ENCODE measurements at places on chromosomes 4 and X.

DNA sequence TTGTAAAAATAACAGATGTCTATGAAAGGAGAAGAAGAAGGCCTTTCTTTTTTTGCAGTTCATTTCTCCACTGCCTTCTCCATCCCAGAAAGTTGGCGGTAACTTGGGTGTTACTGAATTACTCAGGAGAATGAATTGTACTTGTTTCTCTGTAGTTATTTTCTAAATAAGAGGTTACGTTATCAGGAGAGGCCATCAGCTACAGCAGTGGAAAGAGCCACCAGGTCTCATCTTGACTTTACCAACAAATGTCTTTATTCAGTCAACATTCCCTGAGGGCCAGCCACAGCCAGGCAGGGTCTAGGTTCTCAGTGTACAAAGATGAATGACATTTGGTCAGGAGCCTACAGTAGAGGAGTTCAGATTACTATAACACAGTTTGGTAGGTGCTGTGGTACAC, 8.1 kb downstream of the HADH start:
- no peak for DNase-seq

GRCh38 chr4:18798123-18798522, 776.6 kb upstream of the LCORL start:
- DNase-seq, result no peak

DNA sequence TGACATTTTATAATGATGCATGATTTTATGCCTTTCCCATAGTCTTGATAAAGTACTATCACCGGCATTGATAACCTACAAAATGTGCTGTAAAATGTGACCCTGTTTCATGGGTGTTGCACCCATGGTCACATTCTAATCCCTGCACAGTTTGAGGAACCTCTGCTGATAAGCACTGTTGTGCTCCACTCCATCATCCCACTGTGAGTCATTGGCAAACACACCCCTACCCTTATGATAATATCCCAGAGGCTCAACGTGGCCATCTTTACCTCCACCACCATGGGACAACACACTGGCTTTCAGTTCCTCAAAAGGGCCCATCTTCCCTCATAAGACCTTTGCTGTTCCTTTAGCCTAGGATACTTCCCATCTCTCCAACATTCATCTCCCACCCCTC, 32.0 kb upstream of the SGMS2 start:
- DNase-seq, result no peak

GRCh38 chr4:150581641-150582051, 305 bp upstream of the MAB21L2 start:
- no peak for DNase-seq

- no peak for DNase-seq
These were observed 94.9 kb downstream of the BMPR1B start for GRCh38 chr4:94852616-94853015.

DNA sequence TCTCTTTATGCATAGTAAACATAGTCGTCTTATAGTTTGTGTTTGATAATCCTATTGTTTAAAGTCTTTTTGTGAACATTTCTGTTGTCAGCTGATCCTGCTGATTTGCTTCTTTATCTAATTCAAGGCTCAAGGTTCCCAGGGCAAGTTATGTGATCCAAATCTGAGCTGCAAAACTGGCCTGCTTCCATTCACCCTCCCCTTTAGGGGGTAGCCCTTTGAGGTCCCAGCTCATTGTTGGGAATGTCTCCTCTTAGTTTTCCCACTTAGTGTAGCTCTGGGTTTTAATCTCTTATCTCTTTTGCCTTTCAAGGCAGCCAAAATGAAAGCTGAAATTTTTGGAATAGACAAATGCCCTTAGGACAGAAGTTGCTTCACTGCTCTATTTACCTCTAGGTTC, 40.2 kb upstream of the MAGED1 start:
- no peak for DNase-seq

GRCh38 chr4:156169011-156169410, 215.3 kb upstream of the CTSO start:
- no peak for DNase-seq

- DNase-seq, result no peak
These were observed 12.5 kb downstream of the ZBTB33 start for GRCh38 chrX:120262859-120263708.

- no peak for DNase-seq
These were observed 3.6 kb downstream of the MID1IP1 start for GRCh38 chrX:38804682-38805431.

DNA sequence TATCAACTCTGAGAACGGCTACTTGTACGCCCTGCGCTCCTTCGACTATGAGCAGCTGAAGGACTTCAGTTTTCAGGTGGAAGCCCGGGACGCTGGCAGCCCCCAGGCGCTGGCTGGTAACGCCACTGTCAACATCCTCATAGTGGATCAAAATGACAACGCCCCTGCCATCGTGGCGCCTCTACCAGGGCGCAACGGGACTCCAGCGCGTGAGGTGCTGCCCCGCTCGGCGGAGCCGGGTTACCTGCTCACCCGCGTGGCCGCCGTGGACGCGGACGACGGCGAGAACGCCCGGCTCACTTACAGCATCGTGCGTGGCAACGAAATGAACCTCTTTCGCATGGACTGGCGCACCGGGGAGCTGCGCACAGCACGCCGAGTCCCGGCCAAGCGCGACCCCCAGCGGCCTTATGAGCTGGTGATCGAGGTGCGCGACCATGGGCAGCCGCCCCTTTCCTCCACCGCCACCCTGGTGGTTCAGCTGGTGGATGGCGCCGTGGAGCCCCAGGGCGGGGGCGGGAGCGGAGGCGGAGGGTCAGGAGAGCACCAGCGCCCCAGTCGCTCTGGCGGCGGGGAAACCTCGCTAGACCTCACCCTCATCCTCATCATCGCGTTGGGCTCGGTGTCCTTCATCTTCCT, 2.7 kb downstream of the PCDH10 start:
- no peak for DNase-seq

DNA sequence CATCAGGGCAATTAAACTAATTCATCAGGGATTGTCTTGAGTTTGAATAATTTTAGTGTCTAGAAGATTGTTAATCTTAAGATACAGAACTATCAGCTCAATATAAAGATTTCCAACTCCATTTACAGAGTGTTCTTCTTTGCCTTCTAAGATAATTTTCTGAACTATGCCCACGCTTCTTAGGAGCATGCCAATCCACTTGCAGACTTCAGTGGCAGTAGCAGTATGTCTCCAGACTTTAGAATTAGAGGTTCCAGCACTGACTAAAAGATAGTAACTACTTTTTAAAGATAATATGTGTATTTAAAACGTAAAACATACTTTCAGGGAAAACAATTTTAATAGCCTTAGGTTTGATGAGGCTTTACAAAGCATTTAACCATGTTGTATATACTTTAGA, 34.2 kb upstream of the GALNT7 start:
- DNase-seq, result no peak

- DNase-seq, result no peak
These were observed 683 bp downstream of the EBP start for GRCh38 chrX:48522291-48522690.

GRCh38 chr4:135166661-135167060, 965.1 kb upstream of the PABPC4L start:
- no peak for DNase-seq

DNA sequence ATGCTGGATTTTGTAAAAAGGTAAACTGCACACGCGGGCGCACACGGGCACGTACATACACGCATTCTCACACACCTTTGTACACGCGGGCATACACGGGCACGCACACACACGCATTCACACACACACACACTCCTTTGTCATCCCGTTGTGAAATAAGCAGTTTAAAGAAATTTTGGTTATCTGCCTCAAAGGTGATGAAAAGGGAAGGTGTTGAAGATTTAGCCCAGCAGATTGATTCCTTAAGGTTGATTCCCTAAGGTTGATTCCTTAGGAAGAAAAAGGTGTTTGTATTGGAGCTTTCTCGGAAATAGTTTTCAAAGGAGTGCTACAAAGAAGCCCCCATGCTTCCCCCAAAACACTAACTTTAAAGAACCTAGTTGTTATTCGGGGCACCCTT, 693 bp downstream of the ATP10D start:
- DNase-seq, result no peak

DNA sequence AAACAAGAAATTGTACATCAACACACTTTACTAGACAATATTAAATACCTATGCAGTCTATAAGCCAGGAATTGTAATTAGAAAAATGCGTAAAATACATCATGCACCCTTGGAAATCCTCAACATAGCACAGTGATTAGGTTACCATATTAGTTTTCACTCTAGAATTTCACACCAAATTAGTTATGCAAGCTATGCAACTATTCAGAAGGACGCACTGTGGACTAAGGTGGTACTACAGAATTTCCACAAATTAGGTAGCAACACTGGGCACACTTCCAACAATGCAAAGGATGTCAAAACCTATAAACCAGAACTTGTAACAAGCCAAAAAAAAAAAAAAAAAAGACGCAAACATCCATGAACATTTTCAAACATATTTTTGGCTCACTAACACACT, 71.1 kb upstream of the ZCCHC13 start:
- DNase-seq, result no peak

GRCh38 chr4:113878668-113879067, 100.8 kb downstream of the ARSJ start:
- no peak for DNase-seq

DNA sequence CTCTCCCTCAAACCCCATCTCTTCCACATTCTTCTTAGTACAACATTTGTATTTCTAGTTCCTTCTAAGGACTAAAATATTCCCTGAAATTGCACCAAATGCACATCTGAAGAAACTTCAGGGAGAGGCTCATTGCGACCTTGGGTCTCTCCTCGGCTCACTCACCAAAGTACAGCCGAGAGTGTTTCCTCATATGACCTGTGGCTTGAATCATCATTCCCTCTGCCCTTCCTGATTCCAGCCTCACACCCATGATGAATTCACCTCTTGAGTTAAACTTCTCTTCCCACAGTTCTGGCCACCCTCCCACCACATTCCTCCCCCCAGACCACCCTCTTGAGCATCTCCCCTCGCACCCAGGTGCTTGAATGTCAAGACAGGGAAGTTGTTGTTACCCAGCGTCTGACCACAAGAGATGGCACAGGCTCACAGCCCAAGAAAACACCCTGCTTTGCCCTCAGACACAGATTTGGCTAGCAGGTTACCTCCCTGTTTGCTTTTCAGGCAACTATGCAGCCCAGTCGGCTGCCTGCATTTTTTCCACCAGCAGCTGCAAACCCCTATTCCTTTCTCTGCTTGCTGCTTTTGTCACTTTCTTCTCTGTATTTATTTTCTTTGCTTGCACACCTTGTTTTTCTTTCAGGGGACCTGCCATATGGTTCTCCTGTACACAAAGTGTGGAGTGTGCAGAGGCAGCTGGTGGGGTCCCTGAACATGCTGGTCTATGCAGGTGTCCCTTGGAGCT, 214.8 kb downstream of the SPATA18 start:
- no peak for DNase-seq

Data from natural killer cell treated with Interleukin-12 subunit alpha and Interleukin-12 subunit beta and Interleukin-15 and Interleukin-18, amount 100 ng/mL, for 72 hours (primary cell).